ENCODE measurements at places on chromosomes 1 and 21.

DNA sequence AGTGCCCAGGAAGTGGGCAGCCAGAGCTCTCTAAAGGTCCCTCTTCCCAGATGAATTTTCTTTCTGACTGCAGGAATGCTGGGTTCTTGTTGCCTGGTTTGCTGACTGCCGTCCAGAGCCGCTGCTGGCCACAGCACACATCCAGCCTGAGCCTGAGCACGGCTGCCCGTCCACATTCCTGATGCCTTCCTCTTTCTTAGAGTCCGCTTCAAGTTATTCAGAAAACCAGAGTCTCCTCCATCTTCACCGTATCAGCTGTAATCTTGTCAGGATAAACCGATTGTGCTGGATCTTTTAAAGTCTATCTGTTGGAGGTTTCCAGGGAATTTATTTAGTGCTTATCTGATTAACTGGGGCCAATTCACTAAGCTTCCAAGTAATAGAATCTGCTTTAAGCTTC is 84.8 kb upstream of the BCAR3 start:
- DNase-seq = no peak

GRCh38 chr1:170695955-170696590 is 32.1 kb downstream of the PRRX1 start:
- DNase-seq = no peak

GRCh38 chr1:31033598-31033997 is 31.9 kb downstream of the PUM1 start:
- DNase-seq = no peak

GRCh38 chr1:59952065-59952464 is 25.5 kb upstream of the CYP2J2 start:
- no peak for DNase-seq

GRCh38 chr1:174761335-174761734 is 238.4 kb upstream of the CACYBP start:
- DNase-seq = no peak

DNA sequence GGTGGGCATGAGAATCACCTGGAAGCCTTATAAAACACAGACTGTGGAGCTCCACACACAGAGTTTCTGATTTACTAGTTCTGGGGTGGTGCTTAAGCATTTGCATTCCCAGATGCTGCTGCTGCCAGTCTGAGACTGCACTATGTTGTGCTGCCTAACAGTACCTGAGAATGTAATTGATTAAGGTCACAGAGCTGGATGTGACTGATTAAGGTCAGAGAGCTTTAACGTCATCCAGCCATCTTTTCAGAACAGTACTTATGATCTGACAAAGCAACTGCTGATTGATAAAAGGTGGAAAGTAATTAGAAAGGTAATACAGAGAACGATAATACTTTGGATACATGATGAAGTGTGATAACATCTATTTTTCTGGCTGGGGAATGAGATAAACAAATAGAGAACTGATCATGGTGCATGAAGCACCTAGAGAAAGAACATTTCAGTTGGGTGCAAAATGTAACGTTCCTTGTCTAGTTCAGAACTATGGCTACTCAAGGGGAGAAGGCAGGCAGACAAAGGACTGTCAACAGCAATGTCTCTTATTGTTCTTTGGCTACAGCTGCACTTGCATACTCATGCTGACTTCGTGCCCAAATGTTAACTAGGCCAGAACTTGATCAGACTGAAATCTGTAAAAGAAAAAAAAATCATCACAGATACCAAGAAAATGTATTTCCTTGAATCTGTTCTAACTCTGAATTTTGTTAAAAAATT is 3.7 kb upstream of the UCK2 start:
- no peak for DNase-seq

- peak; percentile 22 for DNase-seq
Measured at GRCh38 chr1:147171399-147172167, 687 bp downstream of the PRKAB2 start.

DNA sequence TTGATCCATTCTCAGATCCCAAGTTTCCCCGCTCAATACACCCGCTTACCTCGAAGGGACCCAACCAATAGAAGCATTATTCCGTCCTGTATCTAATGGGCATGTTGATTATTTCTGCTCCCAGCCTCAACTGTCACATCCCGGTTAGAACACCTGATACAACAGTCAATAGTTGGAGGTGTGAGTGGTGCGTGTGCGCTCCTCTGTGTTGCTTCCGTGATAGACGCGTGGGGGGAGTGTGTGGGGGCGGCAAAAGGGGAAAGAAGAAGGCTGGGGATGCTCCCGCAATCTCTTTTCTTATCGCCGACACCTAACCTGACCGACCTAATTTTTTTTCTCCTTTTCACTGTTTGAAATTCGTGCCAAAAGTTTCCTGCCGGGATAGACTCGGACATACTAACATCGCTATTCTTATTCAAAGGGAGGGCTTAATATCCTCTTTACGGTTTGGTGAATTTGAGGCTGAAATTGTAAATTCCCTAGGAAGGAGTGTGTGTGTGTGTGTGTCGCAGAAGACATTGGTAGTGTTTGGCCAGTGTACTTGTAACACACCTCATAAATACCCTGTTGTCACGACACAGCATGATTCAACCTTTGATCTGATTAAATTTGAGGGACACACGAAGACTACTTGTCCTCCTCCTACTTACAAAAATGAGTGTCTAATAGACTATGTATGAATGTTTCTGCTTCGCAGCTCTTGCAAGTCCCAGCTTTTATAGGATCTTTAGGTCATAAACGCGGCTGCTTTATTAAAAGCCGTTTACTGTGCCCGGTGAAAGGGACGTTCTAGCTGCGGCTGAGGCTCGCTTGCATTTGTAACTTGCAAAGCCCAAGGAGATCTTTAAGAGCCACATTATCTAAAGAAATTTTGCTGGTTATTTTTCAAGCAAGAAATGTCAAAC is 1.5 kb upstream of the PROX1 start:
- peak; percentile 33 for DNase-seq

GRCh38 chr1:112544011-112544688 is 35.4 kb downstream of the WNT2B start:
- DNase-seq = no peak

GRCh38 chr1:69852706-69853105 is 285.0 kb downstream of the LRRC7 start:
- DNase-seq = no peak

- no peak for DNase-seq
Measured at GRCh38 chr1:159957824-159958268, 3.8 kb upstream of the SLAMF9 start.

DNA sequence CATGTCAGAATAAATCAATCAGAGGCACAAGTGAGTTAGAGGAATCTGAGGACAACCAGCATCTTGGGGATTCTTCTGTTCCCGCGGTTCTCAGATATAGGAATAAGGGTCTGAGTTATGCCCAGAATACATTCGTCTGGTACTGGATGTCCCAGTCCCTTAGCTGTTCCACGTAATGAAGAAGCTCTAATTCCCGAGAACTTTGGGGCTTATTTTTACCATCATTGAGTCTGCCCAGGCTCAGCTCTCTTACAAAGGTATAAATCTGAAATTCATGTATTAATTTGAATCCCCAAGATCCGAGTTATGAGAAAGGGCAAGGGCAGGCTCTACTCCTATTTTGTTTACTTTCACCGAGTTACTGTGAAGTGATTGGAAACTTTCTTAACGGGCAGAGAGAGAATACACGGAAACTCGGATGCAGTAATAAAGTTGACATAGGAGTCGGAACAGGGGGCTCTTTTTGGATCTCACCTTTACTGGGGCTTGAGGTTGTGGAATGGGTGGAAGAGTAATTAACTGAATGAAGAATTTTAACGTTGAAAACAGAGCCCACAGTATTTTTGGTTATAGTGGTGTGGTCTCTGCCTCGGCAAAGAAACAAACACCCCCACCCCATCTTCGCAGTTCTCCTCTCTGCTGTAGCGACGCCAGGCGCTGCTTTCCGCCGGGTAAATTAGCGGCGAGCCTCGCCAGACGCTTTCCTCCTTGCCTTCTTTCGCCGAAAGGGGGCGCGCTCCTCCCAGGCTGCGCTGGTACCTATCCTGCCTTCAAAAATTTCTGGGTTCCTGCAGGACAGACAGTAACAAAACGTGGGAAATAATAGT is 7.1 kb downstream of the PRRX1 start:
- peak; percentile 35 for DNase-seq

GRCh38 chr1:93079685-93080141 is 630 bp downstream of the MTF2 start:
- DNase-seq = peak; percentile 21

GRCh38 chr1:41444785-41445184 is 39.7 kb downstream of the EDN2 start:
- no peak for DNase-seq

DNA sequence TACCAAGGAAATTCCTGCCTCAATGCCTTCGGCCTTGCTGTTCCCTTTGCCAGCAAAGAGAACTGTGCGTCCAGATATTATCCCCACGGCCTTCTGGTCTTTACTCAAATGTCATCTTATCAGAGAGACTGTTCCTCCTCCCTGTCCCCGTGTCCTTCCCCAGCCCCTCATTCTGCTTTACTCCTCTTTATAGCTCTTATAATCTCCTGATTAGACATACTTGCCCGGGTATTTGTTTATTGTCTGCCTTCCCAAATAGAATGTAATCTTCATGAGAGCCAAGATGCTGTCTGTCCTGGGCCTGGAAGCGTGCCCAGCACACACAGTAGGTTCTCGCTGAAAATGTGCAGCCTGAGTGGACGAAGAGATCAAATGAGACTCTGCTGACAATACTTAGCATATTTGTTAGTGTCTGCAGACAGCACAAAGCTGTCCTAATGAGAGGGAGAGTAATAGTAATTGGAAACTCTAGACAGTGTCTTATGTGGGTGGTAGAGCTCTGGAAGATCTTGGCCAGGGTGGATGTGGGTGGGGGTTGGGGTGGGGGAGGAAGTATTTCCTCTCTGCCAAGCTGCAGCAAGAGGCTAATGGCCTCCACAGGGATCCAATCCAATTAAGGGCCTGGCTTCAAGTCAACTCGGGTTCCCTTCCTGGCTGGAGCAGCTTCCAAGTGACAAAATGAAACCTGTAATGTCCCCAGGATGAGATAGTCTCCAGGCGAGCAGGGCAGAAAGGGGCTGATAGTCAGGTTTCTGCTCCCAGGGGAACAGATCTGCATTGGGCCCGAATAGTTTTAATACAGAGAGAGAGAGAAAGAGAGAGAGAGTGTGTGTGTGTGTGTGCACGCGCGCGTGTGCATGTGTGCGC is 9.5 kb upstream of the CLIC4 start:
- no peak for DNase-seq

DNA sequence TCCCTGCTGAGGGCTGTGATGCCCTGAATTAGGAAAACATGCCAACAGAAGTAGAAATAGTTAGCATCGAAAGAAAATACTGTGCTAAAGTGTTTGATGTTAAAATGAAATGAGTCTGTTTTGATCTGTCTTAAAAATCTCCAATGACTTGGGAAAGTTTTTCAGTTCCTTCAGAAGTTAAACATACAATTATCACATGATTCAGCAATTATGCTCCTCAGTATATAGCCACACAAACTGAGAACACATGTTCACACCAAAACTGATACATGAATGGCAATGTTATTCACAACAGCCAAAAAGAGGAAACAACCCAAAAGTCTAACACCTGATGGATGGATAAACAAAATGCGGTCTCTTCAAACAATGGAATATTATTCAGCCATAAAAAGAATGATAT is 130.6 kb downstream of the PTPN14 start:
- DNase-seq = no peak

DNA sequence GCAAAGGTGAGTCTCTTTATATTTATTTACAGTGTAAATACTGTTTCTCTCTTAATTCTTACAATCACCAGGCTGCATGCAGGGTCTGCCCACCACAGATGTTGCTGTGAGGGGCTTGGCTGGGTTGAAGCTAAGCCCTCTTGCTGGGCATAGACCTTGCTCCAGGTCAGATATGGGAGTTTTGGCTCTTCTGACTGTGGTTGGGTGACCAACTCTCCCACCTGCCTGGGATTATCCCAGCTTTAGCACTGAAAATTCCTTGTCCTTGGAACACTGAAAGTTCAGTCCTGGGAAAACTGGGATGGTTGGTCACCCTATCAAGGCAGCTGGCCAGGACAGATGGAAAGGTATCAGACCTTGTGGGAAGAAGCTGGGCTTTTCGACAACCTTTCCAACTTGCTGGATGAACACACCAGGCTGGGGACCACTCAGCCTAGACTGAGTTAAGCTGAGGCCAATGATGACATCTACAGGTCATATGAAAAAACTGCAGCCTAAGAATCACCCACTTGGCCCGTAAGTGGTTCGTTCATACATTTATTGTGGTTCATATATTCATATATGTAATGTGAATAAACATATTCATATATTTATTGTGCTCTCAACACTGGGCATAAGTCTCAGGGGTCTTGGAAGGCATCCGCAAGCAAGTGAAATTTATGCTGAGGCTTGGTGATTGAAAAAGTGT is 26.6 kb upstream of the HPDL start:
- DNase-seq = peak; percentile 67

DNA sequence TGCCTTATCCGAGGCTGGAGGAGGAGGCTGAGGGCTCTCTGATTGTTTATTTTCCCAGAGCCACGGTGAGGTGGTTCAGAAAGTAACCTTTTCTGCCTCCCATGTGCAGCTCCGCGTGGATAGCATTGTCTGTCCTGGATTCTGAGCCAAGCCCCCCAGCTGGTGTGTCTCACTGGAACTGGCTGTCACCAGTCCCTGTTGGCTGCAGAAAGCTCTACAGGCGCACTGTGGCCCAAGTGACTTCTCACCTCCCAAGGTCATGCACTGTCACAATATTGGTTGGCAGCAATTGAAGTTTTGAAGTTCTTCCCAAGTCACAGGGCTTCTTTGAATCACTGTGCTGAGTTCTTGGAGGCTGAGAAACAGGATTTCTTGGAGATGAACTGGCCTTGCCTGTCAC is 8.2 kb downstream of the BMP8A start:
- no peak for DNase-seq

DNA sequence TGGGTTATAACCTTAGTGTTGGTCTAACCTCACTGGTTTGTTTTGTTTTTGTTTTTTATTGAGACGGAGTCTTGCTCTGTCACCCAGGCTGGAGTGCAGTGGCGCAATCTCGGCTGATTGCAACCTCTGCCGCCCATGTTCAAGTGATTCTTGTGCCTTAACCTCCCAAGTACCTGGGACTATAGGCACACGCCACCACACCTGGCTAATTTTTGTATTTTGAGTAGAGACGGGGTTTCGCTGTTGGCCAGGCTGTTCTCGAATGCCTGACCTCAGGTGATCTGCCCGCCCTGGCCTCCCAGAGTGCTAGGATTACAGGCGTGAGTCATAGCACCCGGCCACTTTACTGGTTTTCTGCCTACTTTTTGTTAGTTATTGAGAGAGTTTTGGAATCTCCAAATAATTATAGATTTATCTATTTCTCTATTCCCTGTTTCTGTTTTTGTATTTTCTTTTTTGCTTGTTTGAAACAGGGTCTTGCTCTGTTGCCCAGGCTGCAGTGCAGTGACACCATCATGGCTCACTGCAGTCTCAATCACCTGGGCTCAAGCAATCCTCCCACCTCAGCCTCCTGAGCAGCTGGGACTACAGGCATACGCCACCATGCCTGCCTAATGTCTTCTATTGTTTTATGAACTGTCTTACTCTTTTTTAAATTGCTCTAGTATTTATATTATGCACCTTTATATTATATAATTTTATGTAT is 21.4 kb downstream of the SMG7 start:
- no peak for DNase-seq

GRCh38 chr21:16667395-16667794 is 845.4 kb upstream of the CXADR start:
- no peak for DNase-seq

GRCh38 chr1:30290581-30290980 is 432.8 kb downstream of the MATN1 start:
- DNase-seq = no peak

GRCh38 chr1:200740571-200741208 is 2.0 kb downstream of the CAMSAP2 start:
- DNase-seq = no peak
